Lung (tissue), 17 donors: ENCODE measurements at places on chromosomes 3 and 15.

- no peak for DNase-seq
Measured at GRCh38 chr3:182046166-182046764, 334.5 kb downstream of the SOX2 start.

- no peak for DNase-seq
Measured at GRCh38 chr3:106397006-106397405, 528.2 kb upstream of the CBLB start.

- DNase-seq: no peak
Measured at GRCh38 chr3:159828542-159828943, 160.1 kb upstream of the IL12A start.

- DNase-seq: peak; percentile 37
Measured at GRCh38 chr3:173396191-173397041, 1.1 kb upstream of the NLGN1 start.
